Fibroblast of lung (primary cell): ENCODE measurements at places on chromosomes 7 and 10. TPM values are rescaled to one million over a fixed set of nuclear protein-coding genes. Genes with fewer than 3 reads are reported as not detected.

The OR2A42 gene
- under 0.01 TPM in 1 of 2 replicates, not detected in the other for total RNA-seq

The GNG11 gene
- 9.0 and 27.2 TPM in 2 replicates for total RNA-seq

The CRCP gene
- total RNA-seq = 27.7 and 38.3 TPM in 2 replicates

The PLA2G12B gene
- not detected in 2 replicates for total RNA-seq

The HKDC1 gene
- total RNA-seq = 1.8 and 2.1 TPM in 2 replicates

The OR2A5 gene
- not detected in 2 replicates for total RNA-seq

The PRTFDC1 gene
- 18.5 and 26.9 TPM in 2 replicates for total RNA-seq

GRCh38 chr10:114649217-114649903 lies 8.7 kb downstream of the ABLIM1 start:
- no peak for DNase-seq

DNA sequence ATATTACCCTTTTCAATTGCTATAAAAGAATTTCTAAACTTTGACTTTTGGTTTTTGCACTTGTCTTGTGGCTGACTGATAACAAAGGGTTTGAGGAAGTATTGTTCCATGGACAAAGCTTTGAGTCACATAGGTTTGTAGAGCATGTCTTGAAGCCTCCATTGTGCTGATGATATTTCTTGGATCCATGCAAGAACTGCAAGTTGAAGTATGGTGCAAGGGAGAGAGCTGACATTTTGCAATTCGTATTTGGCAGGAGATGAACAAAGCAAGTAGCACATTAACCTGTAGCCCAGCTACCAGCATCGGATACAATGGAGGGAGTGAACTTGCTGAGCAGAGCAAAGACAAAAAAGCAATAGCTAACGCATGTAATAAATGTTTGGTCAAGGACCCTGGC lies 23.4 kb downstream of the MGAM2 start:
- no peak for DNase-seq

DNA sequence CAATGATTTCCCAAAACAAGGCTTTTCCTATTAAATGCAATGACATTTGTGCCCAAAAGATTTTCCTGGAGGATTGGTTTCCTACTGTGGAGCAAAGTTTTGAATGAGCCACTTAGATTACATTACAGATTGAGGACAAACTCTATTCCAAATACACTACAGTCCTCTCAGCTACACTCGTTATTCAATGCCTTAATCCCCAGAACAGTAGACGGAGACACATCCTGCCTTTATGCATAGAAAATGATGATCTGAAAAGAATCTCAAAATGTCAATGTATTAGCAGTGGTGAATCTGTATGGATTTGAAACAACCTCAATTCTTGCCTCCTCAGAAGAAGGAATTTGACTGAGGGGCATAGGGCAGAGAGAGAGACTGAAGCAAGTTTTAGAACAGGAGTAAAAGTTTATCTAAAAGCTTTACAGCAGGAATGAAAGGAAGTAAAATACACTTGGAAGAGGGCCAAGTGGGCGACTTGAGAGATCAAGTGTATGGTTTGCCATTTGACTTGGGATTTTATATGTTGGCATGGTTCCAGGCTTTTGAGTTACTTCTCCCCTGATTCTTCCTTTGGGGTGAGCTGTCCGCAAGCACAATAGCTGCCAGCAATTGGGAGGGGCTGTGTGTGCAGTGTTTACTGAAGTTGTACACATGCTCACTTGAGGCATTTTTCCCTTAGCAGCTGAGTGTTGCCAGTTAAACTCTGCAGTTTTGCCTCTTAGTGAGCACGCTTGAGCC lies 891.9 kb upstream of the MBL2 start:
- DNase-seq = peak; percentile 76

DNA sequence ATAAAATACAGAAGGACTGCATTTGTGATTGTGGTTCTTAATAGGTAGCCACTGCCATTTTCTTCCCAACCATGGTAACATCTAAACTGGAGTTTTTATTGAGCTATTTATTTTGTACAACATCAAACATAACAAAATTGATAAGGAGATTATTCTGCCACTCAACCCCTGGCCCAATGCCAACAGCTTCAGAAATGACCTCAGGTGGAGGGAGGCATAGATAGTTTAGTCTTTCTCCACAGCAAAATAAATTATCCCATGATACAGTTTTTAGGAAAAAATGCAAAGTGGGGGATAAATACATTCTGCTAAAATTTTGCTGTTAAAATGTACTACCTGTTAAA lies 57.6 kb downstream of the LRRTM3 start:
- DNase-seq = no peak

DNA sequence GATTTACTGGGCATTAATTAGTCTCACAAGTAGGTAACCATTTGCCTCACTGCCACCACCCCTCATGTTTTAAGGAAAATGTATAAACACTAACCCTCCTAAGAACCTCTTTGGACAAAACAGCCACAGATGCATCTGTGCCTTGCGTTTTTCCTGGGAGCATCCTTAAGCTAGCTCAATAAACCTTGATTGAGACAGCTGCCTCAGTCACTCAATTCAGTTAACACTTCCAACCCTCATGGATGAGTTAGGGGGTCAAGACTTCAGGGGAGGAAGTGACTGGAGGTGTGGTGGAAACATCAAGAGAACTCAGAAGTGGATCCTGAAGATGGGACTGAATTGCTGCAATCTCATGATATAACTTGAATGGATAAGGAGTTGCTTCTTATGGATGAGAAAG lies 31.5 kb downstream of the CUL2 start:
- no peak for DNase-seq

DNA sequence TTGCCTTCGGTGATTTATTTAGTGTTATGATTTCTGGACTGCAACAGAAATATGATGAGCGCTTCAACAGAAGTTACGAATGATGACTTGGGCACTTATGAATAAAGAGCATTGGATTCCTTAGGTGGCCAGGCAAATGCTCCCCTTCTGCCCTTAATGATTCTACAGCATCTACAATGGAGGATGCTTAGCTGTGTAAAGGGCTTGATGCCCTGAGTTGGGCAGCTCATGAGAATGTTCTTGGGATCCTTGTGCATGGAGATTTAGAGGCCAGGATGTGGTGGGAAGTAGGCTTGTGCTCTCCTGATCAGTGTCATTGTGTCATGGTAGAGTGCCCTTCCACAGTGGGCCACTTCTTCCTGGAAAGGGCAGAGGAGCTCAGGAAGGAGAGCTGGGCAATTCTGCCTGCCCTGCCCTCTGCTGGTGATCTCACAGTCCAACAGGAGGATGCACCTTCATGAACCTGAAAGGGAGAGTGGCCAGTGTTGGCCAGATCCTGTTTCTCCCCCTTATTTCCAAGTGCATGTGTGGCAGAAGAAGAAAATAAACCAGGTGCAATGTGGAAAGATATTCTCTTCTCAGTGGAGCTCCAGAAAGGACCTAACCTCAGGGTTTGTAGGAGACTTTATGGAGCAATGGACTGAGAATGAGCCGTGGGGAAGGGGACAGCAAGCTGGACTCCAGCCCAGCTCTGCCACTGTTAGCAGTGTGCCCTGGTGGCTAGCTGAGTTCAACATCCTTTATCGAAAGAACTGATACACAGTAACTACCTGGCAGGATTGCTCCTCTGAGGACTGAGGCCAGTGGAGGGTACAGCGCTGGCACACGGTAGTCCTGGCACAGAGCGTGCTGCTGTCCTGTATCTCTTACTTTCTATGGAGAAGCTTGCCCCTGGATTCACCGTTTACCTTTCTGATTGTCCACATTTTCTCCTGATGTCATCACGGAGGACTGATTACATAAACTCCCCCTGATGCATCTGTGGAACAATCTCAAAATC lies 182.9 kb downstream of the BMPER start:
- no peak for DNase-seq

- no peak for DNase-seq
These were observed 4.4 kb upstream of the MYL10 start for GRCh38 chr7:101633511-101633910.

GRCh38 chr10:69411476-69411875 lies 5.2 kb downstream of the TACR2 start:
- DNase-seq = no peak

DNA sequence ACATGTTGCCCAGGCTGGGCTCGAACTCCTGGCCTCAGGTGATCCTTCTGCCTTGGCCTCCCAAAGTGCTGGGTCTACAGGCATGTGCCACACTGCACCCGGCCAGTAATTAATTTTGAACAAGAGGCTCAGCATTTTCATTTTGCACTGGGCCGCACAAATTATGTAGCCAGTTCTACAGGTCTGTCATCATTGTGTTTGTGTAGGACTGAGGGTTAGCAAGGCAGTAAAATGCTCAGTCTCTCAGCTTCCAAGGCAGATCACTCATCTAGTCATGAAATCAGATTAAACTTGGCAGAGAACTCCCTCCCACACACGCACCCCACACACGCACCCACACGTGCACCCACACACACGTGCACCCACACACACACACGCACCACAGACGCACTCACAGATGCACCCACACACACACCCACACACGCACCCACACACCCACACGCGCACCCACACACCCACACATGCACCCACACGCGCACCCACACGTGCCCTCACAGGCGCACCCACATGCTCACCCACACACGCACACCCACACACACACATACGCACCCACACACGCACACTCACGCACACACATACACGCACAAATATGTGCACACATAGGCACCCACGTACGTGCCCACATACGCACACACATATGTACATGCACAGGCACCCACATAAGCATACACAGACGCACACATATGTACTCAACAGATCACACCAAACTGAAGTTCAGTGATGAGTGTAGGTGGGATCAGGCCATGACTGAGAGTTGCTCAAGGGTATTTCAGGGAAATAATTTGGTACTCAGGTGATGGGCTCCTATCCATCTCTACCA lies 27.8 kb upstream of the PROSER2 start:
- DNase-seq = no peak

DNA sequence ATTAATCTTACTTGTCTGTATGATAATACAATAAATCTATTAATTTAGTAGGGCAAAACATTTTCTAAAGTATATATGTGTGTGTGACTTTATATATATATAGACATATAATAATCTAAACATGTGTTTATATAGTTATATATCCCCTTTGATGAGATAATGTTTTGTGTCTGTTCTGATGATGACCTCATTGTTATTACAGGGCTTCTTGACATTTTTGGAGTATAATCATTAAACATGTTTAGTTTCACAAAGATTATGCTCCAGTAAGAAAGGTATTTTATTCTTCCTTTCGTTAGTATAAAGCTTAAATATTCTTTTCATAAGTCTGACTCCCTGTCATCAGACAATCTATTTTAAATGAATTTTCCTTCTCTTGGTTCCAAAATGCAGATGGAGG lies 62.3 kb upstream of the CABCOCO1 start:
- DNase-seq = no peak

DNA sequence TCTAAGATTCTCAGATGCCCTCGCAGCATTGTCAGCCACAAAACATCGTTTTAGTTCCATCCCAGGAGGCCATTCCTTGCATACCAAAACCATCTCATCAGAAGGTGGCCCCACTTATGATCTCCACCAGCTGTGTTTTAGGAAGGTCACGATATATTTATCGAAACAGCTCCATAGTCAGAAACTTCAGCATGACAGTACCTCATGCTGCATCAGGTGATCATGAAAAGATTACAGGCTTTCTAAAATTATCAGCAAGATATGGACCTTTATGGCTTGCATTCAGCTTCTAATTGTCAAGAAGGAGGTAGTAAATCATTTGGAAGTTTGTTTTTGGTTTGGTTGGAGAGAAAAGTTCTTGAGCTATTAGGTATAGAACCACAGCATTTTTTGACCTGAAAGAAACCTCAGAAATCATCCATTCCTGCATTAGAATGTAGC lies 20.0 kb downstream of the JAZF1 start:
- DNase-seq = peak; percentile 81

DNA sequence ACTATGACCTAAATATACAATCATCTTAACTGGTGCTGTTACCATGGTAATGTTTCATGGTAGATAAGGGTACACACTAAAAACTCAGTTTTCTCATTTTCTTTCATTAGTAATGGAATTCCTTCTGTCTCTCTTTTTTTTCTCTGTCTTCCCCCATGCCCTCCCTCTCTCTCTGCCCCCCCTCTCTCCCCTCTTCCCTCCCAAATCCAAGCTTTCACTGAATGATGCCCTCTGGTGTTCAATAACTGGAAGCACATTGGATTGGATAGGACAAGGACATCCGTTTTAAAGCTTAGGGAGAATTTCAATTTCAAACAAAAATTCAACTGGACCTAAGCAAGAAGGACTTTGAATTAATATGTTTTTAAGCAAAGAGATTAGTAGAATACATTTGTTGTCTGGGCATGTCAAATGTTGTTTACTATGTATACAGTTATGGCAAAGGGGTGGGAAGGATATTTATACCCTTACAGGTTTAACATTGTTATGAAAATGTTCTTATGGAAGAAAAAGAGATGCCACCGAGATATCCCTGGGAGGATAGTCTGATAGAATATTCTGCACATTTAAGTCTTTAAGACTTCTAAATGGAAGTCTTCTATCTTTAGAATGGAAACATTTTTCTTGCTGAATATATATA lies 6.1 kb downstream of the CHRM2 start:
- DNase-seq = peak; percentile 53

DNA sequence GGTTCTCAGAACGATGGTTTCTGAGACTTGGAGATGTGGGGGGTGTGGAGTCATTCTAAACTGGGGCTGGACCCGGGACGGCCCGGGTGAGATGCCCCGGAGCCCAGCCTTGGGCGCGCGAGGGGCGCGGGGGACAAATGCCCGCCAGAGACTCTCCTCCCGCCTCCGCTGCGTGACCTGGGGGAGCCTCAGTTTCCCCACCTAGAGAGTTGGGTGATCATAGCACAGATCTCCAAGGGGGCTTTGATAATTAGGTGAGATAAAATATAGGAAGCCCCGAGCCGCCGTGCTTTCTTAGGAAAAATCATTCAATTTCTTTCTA lies 658 bp upstream of the FZD8 start:
- no peak for DNase-seq

GRCh38 chr10:133130602-133131001 lies 29.4 kb upstream of the KNDC1 start:
- DNase-seq = no peak

- DNase-seq = peak; percentile 66
These were observed 197.5 kb downstream of the PTN start for GRCh38 chr7:137146012-137146455.

- peak; percentile 25 for DNase-seq
These were observed 620 bp downstream of the SLK start for GRCh38 chr10:103967448-103968071.

DNA sequence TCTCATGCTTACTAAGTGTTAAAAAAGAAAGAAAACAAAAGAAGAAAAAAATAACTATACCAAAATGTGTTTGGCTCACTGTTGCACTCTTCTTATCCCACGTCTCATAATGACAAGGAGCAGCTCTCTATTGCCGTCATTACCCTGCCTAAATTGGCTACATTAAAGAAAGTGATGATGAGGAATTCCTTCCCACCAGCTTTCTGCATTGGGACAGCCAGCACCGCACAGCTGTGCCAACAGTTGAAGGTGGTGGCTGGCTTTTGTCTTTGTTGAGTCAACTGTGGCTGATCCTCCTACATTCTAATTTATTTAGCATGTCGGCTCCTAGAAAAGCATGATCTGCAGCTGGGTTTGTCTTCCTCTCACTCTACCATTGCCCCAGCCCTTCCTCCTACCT lies 751.8 kb downstream of the KCNMA1 start:
- no peak for DNase-seq
